ENCODE measurements at places on chromosomes 7 and 10.
A peak's percentile ranks its signal among the peaks of the same experiment; 100 is the strongest.

DNA sequence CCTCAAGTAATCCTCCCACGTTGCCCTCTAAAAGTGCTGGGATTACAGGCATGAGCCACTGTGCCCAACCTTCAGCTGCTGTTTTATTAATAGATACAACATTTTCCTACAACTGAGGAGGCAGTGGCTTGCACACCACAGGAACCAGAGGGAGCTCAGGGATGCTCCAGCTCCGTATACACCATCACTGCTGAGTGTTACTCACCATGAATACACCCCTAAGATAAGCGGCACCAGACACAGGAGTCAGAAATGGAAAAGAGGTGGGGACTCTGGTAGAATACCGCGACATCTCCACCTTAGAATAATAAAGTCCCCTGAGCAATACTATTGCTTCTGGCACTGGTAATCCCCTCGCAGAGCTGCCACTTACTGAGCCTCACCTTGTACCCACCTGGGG, 68.7 kb upstream of the PDLIM1 start:
- DNase-seq, result no peak
- peaks cover 3% of the 10 kb centered on the region for H3K4me1 ChIP-seq
- H3K27ac ChIP-seq, result no peak overlapping the region
- H3K27me3 ChIP-seq, result no peaks in the 10 kb centered on the region
- H3K36me3 ChIP-seq, result no peaks in the 10 kb centered on the region

DNA sequence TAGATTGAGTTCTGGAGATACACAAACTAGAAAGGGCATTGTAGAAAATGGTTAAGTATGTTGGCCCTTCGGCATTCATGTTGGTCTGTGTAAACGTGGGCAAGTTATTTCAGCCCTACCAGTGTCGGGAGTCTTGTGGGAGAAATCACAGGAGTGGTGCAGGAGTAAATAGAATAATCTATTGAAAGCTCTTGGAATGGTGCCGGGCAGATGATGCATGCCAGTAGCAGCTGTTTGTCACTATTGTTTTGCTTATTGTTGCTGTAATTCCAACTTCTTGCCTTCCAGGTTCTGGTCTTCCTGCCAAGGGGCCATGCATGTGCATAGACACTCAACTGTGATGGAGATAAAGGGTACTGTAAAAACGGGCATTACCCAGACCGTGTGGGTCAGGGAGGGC, 259.4 kb downstream of the CAMK1D start:
- DNase-seq, result no peak
- no peaks in the 10 kb centered on the region for H3K36me3 ChIP-seq
- no peak overlapping the region for H3K4me3 ChIP-seq
- no peaks in the 10 kb centered on the region for H3K27me3 ChIP-seq

DNA sequence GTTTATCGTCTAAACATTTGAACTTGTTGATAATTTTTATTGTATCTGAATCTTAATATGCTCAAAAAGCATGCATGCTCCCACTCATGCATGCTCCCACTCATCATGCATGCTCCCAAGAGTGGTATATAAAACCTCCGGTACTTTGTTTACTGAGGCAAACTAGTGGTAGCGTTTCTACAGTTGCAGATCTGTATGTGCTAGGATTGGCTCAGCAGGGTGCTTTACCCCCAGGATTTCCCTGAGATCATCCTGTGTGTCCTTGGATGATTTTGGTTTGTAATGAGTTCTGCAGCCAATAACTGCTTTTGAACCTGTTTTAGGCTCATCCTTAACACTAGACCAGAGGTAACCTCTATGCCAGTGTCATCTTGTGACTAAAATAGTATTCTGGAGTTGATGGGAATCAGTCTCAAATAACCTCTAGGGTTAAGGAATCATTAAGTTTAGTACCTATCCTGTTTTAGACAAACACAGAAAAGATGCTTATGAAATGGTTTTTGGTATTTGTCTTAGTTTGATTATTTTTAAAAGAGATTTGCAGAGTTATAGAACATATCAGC, 40.4 kb downstream of the PHTF2 start:
- H3K27ac ChIP-seq, result no peak overlapping the region
- no peaks in the 10 kb centered on the region for H3K4me1 ChIP-seq
- no peaks in the 10 kb centered on the region for H3K36me3 ChIP-seq
- no peaks in the 10 kb centered on the region for H3K27me3 ChIP-seq
- no peak overlapping the region for H3K4me3 ChIP-seq

DNA sequence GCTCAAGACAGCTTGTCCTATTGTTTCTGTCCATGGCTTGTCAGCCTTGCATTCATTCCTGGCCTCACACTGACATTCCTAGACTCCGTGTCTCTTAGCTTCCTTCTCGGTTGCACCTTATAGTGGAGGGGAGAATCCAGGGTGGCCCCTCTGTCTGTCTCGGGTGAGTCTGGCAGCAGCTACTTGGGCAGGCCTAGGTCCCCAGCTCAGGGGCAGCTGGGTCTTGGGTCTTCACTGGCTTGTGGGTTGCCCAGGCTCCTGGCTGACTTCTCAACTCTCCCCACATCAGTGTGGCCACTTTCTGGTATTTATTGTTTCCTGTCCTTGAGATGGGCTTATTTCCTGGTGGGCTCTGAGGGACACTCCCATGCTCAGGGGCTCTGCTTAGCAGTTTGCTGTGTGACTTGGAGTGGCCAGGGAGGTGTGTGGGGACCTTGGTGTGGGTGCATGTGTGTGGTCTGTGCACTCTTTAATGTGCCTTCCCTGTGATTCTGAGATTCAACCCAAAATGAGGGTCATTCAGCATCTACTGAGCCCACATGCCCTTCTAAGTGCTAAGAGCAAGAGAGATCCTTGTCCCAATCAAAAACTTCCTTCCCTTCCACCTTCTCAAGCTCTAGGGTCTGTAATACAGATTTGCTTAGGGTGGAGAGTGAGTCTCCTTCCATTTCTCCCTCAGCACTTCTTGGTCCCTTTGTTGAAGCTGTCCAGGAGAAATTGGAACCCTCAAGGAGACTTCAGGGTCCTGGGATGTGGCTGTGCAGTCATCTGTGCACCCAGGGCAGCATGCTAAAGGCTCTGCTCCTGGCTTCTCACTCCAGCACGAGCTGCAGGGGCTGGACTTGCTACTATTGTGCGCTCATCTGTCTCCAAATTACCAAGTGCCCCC, 20.1 kb downstream of the UPP1 start:
- no peaks in the 10 kb centered on the region for H3K36me3 ChIP-seq
- no peaks in the 10 kb centered on the region for H3K27me3 ChIP-seq
- H3K27ac ChIP-seq, result no peak overlapping the region

- no peaks in the 10 kb centered on the region for H3K4me1 ChIP-seq
- H3K4me3 ChIP-seq, result no peak overlapping the region
- H3K27me3 ChIP-seq, result no peaks in the 10 kb centered on the region
- no peaks in the 10 kb centered on the region for H3K36me3 ChIP-seq
Observed at GRCh38 chr7:5143935-5144903, 45.8 kb upstream of the WIPI2 start.

GRCh38 chr10:133401500-133401899, 7.5 kb downstream of the MTG1 start:
- peak overlapping the region; percentile 44 for H3K27ac ChIP-seq
- H3K4me1 ChIP-seq, result no peaks in the 10 kb centered on the region
- no peak overlapping the region for H3K4me3 ChIP-seq

Measured in colonic mucosa (tissue), 4 donors.